ENCODE measurements at places on chromosomes 13 and 19. TPM values are rescaled to one million over a fixed set of nuclear protein-coding genes. Genes with fewer than 3 reads are reported as not detected.
A peak's percentile ranks its signal among the peaks of the same experiment; 100 is the strongest.

- DNase-seq: no peak
Observed at GRCh38 chr13:79778741-79779460, 297.9 kb downstream of the NDFIP2 start.

The GIPR gene
- not detected for total RNA-seq

DNA sequence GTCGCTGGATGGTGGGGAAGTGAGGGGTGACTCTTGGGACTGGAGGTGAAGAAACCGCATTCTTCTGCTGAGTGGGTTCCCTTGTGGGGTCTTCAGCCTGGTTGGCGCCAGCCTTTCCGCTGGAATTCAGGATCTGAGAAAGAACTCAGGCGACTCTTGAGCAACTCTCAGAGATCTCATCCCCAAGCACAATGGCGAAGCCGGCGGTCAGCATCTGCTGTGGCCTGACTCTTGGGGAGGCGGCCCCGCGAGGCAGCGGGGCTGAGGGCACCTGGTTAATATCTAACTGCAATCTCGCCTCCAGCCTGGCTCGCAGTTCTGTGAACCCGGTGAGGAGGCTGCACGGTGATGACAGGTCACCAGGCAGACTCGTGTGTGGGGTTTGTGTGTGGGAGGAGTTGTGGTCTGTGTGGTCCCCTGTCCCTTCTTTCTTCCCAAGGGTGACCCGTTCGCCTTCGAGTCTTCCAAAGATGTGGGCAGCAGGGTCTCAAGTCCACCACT is 883 bp downstream of the ZNF441 start:
- peak; percentile 5 for DNase-seq

DNA sequence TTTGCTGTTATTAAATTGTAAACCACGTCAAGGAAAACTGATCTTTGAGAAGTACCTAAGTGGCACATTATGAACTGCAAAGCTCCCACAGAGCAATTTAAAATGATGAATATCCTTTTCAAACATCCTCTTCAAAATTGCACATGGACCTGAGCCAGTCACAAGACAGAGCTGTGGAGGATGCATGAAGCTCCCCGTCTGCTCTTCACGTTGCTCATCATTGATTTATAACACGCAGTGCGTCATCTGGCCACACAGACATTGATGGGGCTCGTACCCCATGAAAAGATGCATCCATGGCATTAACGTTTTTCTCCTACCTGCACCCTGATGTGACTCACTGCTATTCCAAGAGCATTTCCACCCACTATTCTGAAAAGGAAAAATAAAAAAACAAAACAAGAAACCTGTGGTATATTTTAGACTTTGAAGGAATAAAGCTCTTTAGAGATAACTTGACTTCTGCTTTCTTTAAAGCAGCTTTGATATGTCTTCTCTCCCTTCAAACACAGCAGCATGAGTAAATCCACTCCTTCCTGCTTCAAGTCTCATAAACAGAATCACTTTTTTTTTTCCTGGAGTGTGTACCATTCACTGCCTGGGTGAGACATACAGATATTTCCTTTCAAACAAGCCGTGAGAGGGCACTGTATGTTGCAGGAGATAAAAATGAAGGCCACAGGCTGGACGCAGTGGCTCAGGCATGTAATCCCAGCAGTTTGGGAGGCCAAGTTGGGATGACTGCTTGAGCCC is 7.2 kb upstream of the SERTM1 start:
- no peak for DNase-seq

GRCh38 chr19:35644987-35645679 is 3.0 kb upstream of the COX6B1 start:
- DNase-seq: no peak

- DNase-seq: no peak
Observed at GRCh38 chr13:20291675-20292074, 59.6 kb upstream of the GJB6 start.

The SMIM24 gene
- total RNA-seq: not detected

DNA sequence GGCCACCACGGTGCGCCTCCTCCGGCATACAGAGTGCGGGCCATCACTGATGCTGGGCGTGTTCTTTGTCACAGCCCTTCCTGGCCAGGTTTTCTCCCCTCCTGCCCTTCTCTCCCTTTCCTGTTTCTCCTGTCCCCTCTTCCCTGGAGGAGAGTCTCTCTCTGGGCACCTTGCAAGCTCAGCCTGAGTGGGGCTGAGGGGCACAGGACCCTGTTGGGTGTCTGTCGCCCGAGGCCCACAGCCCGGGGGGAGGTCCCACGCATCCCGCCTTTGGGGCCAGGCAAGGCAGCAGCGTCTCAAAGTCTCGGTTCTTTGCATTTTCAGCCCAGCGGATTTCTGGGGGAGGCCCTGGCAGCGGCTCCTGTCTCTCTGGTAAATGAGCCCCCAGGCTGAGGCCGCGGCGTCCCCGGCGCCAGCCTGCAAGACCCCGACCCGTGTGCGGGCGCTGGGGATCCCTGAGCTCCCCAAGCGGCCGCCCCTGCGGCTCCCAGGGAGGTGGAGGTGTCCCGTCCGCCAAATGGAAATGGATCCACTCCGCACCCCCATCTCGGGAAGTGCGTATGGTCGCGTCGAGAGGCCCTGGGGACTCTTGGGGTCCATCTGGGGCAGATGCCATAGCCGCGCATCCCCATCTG is 47.2 kb downstream of the COMP start:
- DNase-seq: no peak

The SLC6A16 gene
- total RNA-seq: 0.85 TPM

- peak; percentile 2 for DNase-seq
Observed at GRCh38 chr13:91609353-91609752, 210.9 kb downstream of the GPC5 start.

- no peak for DNase-seq
Observed at GRCh38 chr13:32695602-32696250, 109.5 kb downstream of the PDS5B start.

DNA sequence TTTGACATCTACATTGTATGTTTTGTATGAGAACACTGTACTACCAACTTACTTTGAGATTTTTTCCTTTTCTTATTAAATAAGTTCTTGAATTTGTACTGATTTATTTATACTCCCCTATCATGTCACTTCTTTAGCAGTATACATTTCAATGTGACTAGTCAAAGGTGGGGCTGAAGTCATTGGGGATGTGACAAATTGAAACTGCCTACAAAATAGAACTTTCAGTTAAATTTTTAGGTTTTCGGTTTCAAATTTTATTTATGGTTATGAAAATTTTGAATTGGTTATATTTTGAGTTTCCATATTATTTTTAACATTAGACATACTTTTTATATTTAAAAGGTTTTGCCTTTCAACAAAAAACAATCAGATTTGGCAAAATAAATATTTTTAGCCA is 221.6 kb downstream of the NBEA start:
- DNase-seq: no peak

The NLRP5 gene
- total RNA-seq: 1.3 TPM

Data from H4 (cell line).